ENCODE measurements at places on chromosomes 11 and 22.

- DNase-seq: peak; percentile 64
These were observed 2.6 kb upstream of the LTBP3 start for GRCh38 chr11:65560555-65561418.

- no peak for DNase-seq
These were observed 78.3 kb upstream of the RASSF10 start for GRCh38 chr11:12930850-12931249.

GRCh38 chr11:99376463-99376862 lies 355.7 kb downstream of the CNTN5 start:
- no peak for DNase-seq

- DNase-seq: no peak
These were observed 727 bp upstream of the SCARF2 start for GRCh38 chr22:20438427-20438677.
